ENCODE measurements at places on chromosomes 12 and 14. TPM values are rescaled to one million over a fixed set of nuclear protein-coding genes. Genes with fewer than 3 reads are reported as not detected.

DNA sequence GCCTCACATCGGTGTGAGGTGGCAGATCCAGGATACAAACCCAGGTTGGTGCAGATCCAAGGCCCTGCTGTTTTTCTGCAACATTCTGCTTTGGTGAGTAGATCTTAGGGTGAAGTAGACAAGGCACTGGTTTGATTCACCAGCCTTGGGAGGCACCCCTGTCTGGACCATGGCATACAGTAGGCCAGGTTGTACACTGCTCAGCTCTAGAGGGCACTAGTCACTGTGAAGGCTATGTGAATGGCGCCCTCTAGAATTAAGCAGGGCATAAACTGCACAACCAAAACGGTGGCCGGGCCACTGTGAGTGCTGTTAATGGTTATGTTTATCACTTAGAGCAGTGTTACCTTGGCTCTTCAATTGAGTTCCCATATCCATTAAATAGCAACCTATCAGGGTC is 280.6 kb upstream of the PWP1 start:
- no peak overlapping the region for H3K4me3 ChIP-seq
- H3K27ac ChIP-seq, result no peak overlapping the region
- no peaks in the 10 kb centered on the region for H3K27me3 ChIP-seq
- DNase-seq, result no peak
- no peaks in the 10 kb centered on the region for H3K4me1 ChIP-seq

DNA sequence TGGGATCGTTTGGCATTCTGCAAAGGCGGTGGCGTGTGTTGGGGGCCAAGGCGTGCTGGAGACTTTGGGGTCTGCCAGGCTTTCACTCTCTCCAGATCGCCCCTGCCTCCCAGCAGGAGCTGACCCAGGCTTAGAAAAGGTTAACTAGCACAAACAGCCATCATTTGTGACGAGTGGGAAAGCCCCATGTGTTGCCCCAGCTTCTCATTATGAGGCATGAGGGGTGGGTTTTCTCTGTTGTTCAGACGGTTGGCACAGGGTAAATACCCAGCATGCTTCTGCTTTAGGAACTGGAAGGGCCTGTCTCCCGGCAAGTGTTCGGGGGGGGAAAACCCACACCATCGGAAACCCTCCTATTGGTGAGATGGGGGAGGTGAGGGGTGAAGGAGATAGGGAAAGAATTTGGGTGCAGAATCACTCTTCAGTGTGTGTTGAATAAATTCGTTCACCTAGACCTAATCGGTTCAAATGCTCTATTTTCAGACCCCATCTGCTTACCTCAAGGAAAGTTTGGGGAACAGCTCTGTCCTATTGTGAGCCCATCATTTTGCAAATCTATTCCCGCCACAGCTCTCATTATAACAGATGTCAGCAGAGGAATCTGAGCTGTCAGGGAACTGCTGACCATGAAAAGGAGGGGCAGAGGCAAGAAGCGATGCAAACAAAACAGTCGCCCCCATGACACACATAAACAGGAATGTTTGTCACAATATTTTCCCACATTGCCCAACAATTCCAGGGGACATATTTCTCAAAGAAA is 34.7 kb upstream of the C12orf42 start:
- no peak overlapping the region for H3K4me3 ChIP-seq
- no peak overlapping the region for H3K27ac ChIP-seq
- no peaks in the 10 kb centered on the region for H3K27me3 ChIP-seq
- H3K36me3 ChIP-seq, result no peaks in the 10 kb centered on the region
- no peak for DNase-seq
- H3K4me1 ChIP-seq, result no peaks in the 10 kb centered on the region

DNA sequence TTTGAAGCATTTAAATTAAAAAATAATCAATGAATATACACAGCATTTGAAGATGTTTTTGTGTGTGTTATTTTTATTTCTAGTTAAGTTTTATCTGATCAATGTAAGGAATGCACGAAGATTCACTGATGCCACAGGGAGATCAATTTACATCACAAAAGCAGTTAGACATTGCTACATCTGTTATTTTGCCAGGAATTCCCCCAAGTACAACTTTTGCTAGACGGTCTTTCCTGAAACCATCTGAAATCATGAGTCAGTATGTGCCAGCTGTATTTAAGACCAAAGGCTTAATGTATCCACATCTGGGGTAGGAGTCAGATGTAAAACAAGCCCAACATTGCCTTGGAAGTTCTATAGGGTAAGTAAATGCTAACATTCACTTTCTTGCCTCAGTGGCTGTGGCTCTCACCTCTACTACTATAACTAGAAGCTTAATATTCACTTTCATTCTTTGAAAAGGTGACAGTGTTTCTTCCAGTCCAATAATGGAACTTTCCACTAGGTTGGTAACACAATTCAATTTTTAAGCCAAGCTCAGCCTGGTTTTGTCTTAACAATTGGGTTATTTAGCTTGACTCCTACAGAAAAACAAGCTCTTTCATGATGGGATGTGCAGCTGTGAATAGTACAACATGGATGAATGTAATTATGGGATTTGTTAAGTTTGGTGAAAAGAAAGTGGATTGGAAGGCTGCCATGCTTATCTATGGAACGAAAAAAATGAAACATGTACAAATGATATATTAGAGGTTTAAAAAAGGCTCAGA is 385.4 kb upstream of the TMEM132C start:
- no peak overlapping the region for H3K4me3 ChIP-seq
- DNase-seq, result no peak
- H3K27ac ChIP-seq, result no peak overlapping the region
- no peaks in the 10 kb centered on the region for H3K36me3 ChIP-seq
- no peaks in the 10 kb centered on the region for H3K27me3 ChIP-seq

DNA sequence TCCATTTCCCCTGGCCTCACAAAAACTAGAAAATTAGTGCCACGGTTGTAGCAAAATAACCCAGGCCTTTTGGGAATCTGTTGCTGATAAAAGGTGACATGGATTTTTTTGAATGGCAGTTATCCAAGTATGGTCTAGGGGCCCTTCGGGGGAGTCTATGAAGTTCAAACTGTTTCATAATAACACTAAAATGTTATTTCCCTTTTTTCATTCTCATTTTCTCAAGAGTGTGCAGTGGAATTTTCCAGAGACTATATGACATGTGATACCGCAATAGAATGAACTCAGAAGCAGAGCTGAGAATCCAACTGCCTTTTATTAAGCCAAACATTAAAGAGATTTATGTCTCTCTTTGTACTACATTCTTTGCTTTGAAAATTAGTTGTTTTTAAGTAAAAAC is 26.9 kb downstream of the GSTZ1 start:
- H3K27ac ChIP-seq, result no peak overlapping the region
- DNase-seq, result no peak
- peaks cover 27% of the 10 kb centered on the region for H3K36me3 ChIP-seq
- no peak overlapping the region for H3K4me3 ChIP-seq
- no peaks in the 10 kb centered on the region for H3K27me3 ChIP-seq
- no peaks in the 10 kb centered on the region for H3K4me1 ChIP-seq

- peak overlapping the region; percentile 78 for H3K4me3 ChIP-seq
- peaks cover 51% of the 10 kb centered on the region for H3K4me1 ChIP-seq
- peaks cover 25% of the 10 kb centered on the region for H3K36me3 ChIP-seq
- DNase-seq, result no peak
- peak overlapping the region; percentile 100 for H3K27ac ChIP-seq
- H3K27me3 ChIP-seq, result no peaks in the 10 kb centered on the region
Observed at GRCh38 chr12:12721814-12722434, 4.8 kb downstream of the CDKN1B start.

BATF gene
- total RNA-seq, result 6.2 TPM

CISTR gene
- 3.7 TPM for total RNA-seq

Data from right atrium auricular region (tissue), 2 donors.